ENCODE measurements at places on chromosomes 6 and 20. TPM values are rescaled to one million over a fixed set of nuclear protein-coding genes. Genes with fewer than 3 reads are reported as not detected.
A peak's percentile ranks its signal among the peaks of the same experiment; 100 is the strongest.

DNA sequence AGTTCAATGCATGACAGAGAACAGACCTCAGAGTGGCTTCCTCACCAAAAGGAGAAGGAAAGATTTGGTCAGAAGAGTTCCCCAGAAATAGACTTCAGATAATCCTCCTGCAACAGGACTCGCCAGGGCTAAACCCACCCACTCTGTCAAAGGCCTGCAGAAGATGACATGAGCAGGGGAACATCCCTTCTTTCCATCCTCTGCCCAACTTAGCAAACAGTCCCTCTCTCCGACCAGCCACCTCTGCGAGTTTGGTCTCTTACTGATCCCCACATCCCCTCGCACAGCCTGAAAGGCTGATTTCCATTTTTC is 7.5 kb downstream of the NFATC2 start:
- DNase-seq, result no peak

The SESN1 gene
- 22.7 TPM for total RNA-seq

DNA sequence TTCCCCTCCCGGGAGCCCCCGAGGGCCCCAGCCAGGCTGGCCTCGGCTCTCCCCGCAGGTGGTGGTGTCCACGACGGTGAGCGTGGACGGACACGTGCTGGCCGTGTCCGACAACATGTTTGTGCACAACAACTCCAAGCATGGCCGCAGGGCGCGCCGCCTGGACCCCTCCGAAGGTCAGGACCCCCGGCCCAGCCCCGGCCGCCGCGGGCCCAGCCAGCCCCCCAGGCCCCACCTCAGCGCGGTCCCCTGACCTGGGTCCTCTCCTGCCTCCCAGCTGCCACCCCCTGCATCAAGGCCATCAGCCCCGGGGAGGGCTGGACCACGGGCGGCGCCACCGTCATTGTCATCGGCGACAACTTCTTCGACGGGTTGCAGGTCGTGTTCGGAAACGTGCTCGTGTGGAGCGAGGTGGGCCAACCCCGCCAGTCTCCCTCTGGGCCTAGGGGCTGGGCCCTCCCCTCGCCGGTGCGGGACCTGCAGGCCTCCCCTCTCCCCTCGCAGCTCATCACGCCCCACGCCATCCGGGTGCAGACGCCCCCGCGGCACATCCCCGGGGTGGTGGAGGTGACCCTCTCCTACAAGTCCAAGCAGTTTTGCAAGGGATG is 51.0 kb downstream of the CPXM1 start:
- DNase-seq, result no peak

DNA sequence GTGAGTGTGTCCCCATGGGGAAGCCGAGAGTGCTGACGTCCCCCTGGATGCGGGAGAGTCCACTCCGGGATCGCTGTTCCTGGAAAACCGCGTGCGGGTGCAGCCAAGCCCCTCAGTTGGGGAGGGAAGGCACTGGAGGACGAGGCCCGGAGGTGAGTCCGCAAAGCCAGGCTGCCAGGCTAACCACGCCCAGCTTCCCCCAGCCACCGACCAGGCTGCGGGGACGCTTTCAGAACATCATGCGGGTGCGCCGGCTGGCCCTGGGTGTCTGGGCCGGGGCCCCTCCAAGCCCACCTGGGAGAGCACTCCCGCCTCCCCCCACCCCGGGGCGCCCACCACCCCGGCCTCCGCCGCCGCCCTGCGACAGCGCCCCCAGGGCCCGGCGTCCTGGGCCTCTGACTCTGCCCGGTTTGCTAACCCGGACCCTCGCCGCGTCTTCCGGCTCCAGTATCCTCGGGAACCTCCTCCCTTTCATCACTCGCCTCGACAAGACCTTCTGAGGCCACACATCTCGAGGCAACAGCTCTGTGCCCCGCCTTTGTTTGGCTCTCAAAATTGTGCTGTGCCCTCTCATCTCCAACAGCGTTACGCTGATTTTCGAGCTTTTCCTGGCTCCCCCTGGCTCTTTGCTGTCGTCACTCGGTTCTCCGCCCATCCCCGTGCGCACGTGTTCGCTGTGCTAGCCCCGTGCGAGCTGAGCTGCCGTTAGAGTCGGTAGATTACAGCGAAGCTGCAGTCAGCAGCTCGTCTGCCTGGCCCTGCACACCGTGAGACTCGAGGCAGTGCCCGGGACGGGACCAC is 47.1 kb upstream of the ENTPD6 start:
- peak; percentile 60 for DNase-seq

- peak; percentile 41 for DNase-seq
Measured at GRCh38 chr6:134720353-134721059, 229.4 kb downstream of the ALDH8A1 start.

GRCh38 chr6:119479860-119480655 is 130.5 kb upstream of the MAN1A1 start:
- peak; percentile 78 for DNase-seq

GRCh38 chr20:32497589-32498224 is 87.4 kb downstream of the NOL4L start:
- no peak for DNase-seq

- DNase-seq, result no peak
Measured at GRCh38 chr6:150987371-150987828, 121.9 kb downstream of the MTHFD1L start.

The OR12D3 gene
- not detected for total RNA-seq

GRCh38 chr20:43839793-43840199 is 74.9 kb upstream of the TOX2 start:
- DNase-seq, result no peak

DNA sequence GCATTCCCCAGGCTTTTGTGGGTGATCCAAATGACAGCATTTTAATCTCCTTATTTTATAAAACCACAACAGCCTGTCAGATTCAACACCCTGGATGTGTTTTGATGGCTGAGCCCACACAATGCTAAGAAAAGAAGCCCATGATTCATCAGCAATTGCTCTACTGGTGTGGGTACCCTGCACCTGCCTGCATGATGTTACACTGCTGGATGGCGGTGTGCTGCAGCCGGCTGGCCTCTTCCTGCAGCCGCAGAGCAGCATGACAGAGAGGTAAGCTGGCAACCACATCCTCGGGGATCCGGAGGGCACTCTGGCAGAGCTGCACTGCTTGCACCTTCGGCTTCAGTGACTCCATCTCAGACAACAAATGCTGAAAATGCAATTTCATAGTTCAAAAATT is 327.5 kb downstream of the SYNE1 start:
- DNase-seq, result no peak

- DNase-seq, result no peak
Measured at GRCh38 chr20:46291401-46291800, 16.9 kb downstream of the CDH22 start.

DNA sequence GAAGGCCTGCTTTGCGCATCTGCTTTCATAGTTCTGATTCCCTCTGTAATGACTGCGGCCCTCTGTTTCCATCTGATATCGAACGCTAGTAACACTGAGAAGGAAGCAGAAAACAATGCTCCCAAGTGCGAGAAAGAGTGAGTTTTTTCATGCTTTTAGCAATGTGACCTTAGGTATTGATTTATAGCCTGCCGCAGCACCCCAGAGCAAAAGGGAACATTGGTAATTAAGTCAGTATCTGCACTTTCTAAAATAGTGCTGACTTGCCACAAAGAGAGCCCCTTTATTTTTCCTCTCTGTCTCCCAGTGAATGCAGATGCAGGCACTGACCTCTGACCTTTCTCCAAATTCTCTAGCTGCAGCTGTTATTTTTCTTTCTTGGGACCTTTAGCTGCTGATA is 129.8 kb downstream of the HDGFL1 start:
- no peak for DNase-seq

The MATN4 gene
- total RNA-seq, result not detected

The SLC4A11 gene
- total RNA-seq, result 0.49 TPM

DNA sequence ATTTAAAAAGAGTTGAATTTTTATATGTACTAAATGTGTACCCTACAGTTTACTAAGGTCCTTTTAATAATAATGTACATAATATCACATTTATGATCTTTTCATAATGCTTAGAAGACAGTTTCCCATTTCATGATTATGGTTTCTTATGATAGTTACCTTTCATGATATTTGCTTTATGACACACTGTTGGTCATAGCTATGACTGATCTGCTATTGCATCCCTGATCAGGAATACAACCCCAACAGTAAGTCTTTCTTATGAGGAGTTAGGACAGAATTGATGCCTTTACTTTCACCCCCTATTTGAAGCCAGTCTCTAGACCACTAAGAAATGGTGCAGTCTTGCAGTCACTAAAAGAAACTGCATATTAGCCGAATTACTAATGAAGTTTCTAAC is 31.0 kb downstream of the LCA5 start:
- DNase-seq, result no peak

The CPNE5 gene
- total RNA-seq, result 0.18 TPM

DNA sequence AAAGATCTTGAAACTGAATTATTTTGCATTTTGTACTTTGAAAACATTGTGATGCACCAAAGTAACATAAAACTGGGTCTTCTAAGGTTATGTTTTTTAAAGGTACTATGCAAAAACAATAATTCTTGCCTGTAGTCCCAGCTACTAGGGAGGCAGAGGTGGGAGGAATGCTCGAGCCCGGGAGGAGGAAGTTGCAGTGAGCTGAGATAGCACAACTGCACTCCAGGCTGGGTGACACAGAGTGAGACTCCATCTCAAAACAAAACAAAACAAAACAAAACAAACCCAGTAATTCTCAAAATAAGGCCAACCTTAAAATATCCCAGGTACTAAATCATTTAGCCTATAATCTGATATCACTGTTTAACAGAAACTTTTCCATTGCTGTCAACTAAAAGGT is 269.6 kb downstream of the KHDC1L start:
- DNase-seq, result no peak
